ENCODE measurements at places on chromosomes 6 and 20. TPM values are rescaled to one million over a fixed set of nuclear protein-coding genes. Genes with fewer than 3 reads are reported as not detected.
A peak's percentile ranks its signal among the peaks of the same experiment; 100 is the strongest.

RHAG gene
- not detected for total RNA-seq

GLP1R gene
- not detected for total RNA-seq

- no peak for DNase-seq
Observed at GRCh38 chr20:17985388-17986018, 16.7 kb downstream of the MGME1 start.

- DNase-seq, result no peak
Observed at GRCh38 chr6:40956936-40957335, 82.1 kb downstream of the UNC5CL start.

GRCh38 chr20:17936761-17937732 is 31.5 kb downstream of the SNX5 start:
- DNase-seq, result peak; percentile 33

DNA sequence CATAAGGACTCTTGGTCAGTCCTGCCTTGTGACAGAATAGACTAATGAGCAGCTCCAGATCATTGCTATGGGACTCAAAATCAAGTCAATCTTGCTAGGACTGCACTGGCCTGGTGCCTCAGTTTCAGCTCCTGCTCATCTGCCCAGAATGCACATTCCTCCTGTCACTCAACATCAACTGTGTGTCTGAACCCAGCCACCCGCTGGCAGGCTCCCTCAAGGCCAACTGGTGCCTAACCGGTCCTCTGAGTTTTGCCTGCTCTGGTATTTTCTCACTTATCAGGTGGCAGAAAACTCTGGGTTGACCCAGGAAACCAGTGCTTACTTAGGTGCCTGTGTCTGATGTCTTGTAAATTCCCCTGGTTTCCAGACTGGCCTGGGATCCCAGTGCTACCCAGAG is 297.7 kb downstream of the DHX35 start:
- DNase-seq, result no peak

DNA sequence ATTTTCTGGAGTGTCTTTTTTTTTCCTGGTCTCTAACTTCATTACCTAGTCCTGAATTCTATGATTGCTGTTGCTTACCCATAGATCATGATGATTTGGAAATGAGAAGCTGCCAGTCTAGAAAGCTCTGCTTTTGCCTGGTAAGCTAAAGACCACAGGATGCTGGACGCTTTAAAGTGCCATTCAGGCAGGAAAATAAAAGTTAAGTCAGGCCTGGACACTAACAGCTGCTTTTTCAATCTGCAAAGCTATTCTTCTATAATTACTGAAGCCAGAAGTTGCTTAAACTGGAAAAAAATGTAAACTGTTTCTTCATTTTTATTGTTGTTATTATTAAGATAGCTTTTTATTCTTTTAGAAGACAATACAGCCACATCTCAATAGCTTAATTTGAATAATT is 129.8 kb upstream of the SPACA1 start:
- DNase-seq, result no peak

GRCh38 chr6:170473801-170474200 is 79.3 kb downstream of the PSMB1 start:
- no peak for DNase-seq

- no peak for DNase-seq
Observed at GRCh38 chr20:32934580-32934979, 69.7 kb downstream of the SUN5 start.

GRCh38 chr6:169983651-169984050 is 232.2 kb downstream of the ERMARD start:
- no peak for DNase-seq

DNA sequence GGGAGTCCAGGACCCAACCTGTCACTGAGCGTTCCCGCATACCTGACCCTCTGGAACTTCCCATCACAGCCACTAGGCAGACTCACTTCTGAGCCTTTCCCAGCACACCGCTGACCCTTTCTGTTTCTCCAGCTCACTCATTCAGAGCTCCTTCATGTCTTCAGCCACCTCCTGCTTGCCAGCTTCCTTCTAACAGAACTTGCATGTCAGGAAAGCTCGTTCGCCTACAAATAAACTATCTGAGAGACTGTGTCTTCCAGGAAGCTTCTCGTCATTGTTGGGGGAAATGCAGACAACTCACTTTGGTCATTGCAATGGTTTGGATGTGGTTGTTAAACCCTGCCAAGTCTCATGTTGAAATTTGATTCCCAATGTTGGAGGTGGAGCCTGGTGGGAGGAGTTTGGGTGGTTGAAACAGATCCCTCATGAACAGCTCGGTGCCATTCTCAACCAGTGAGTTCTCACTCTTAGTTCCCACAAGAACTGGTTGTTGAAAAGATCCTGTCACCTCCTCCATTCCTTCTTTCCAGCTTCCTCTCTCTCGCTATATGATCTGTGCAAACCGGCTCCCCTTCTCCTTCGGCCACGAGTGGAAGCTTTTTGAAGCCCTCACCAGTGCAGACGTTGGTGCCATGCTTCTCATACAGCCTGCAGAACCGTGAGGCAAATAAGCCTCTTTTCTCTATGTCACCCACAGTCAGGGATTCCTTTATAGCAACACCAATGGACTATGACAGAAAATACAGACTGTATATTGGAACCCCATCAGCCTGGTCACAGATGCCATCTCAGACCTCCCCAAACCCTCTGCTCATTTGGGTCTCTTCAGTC is 1.4 kb upstream of the MUC21 start:
- DNase-seq, result peak; percentile 81

DNA sequence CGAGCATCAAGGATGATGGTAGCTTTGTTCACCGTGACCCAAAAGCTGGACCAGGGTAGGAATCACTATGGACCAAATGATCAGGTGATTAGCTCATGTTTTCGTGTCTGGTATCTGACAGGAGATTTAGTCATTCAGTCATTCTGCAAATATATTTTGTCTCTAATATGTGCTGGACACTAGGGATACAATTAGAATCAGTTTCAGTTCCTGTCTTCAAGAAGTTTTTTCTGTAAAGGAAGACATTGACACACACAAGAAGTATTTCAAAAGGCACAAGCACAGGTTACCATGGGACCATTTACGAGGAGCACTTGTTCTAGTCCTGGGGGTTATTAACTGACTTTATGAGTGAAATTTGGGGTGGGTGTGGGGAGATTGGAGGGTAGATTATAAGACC is 244.9 kb downstream of the HIVEP2 start:
- no peak for DNase-seq

GRCh38 chr6:149228311-149228955 is 89.1 kb upstream of the TAB2 start:
- no peak for DNase-seq

DNA sequence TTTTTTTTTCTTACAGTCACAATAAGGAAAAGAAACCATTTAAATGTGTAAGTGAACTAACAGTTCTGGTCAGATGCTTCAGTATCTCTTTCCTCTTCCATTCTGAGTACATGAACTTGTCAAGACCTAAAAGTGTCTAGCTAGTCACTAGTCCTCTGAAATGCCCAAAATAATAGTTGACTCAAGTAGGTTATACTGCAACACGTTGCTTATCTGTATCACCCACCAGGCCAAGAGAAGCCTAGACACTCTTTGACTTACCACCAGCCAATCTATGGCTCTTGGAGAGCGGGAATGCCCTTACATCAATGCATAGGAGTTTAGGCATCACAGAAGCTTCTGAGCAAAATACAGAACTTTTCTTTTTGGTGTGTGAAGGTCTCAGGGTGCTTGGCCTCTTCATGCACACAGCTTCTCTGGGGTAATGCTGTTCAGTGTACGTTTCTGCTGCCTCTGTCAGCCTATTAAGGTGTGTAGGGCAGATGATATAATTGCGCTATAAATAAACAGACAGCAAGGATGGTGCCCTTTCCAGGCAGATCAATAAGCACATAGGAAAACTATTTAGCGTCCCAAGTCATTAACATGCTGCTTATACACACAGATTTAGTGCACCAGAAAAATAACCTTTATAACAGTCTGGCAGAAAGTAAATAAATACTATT is 7.8 kb upstream of the GFOD1 start:
- DNase-seq, result no peak

DNA sequence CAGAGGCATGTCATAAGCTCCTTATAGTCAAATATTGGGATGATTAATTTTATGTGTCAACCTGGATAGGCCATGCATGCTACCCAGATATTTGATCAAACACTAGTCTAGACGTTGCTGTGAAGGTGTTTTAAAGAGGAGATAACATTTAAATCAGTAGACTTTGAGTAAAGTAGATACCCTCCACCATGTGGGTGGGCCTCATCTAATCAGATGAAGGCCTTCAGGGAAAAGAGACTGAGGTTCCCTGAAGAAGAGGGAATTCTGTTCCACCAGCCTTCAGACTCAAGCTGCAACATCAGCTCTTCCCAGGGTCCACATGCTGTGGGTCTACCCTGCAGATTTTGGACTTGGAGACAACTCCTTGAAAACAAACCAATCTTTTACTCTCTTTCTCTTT is 11.4 kb upstream of the NEDD9 start:
- no peak for DNase-seq

DNA sequence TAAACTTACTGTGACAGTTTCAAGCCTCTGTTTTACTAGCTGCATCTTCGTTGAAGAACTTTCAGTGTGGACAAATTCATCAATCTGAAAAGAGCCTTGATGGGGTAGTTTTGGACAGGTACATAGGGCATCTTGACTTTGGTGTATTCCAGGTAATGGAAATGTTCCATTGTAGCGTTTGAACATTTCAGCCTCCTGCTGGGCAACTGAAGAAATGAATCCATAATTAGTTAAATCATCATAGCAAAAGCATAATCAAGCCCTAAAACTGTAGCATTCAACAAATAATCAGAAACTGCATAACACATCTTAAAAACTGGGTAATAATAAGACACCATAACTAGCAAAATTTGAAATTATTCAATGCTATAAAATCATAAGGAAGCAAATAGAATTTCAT is 86.2 kb downstream of the AHI1 start:
- DNase-seq, result no peak

DNA sequence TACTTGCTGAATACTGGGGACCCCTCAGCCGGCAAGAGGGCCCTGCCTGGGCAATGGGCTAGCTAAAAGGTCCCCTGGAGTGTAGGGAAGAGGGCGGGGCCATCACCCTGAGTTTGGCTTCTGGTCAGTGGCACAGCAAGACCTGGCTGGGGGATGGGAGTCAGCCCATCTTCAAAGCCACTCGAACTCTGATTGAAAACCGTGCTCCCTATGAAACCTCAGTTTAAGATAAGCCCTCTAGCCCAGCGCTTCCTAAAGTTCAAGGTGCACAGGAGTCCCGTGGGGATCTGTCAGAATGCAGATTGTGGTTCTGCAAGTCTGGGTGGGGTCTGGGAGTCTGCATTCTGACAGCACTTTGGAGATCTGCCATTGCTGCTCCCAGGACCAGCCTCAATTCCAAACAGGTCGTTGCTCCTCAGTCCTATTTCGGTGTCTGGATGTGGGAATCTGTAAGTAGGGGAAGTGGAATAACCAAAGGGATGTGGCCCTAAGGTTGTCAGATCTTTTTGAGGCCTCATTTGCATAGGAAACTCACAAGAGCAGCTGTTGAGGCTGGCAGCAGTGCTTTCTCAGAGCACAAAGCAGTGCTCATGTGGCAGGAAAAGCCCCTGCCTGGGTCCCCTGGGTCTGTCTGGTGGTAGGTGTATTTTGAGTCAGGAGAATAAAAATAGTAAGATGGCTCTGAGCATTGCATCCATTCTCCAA is 85.3 kb upstream of the SCP2D1 start:
- DNase-seq, result no peak

DNA sequence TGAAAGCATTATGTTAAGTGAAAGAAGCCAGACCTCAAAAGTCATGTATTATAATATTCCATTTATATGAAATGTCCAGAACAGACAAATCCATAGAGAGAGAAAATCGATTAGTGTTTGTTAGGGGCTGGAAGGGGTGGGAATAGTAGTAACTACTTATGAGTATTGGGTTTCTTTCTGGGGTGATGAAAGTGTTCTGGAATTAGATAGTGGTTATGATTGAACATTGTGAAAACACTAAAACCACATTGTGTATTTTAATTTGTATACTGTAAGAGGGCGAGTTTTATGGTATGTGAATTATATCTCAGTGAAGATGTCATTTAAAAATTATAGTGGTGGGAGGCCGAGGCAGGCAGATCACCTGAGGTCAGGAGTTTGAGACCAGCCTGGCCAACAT is 52.0 kb upstream of the KIF13A start:
- no peak for DNase-seq

GRCh38 chr6:128736780-128737179 is 146.2 kb upstream of the LAMA2 start:
- DNase-seq, result no peak

GRCh38 chr6:166278579-166279392 is 29.4 kb downstream of the PRR18 start:
- DNase-seq, result no peak

DNA sequence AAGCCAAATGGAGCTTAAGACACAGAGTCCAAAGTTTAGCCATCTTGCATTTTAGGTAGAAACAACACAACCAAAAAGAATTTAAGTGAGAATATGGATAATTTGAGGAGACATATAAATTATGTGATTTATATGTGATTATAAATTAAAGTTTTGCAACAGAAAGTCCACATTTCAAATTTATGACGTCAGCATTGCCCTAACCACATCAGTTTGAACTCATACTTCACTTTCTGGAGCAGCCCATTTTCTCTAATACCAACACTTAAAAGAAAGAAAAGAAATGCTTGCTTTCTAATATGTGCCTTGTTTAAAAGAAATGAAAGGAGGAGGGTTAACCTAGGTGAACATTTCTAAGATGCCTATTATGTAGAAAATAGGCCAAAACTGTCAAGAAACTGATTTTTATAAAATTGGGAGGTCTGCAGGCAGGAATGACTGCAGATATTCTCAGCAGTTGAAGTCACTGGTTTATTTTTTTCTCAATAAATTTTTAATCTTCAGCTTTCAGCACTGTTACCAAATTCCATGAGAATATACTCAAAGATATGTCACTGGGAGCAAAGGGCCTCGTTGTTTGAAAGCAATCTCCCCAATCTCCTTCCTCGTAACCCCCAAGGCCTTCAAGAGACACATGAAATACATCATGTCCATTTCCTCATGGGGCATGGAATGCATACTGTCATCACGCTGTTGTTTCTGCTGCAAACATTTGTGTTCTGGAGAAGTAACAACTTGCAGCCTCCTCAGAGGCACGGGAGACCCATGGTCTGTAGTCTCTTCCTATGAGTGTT is 137.8 kb downstream of the SOD2 start:
- no peak for DNase-seq

DNA sequence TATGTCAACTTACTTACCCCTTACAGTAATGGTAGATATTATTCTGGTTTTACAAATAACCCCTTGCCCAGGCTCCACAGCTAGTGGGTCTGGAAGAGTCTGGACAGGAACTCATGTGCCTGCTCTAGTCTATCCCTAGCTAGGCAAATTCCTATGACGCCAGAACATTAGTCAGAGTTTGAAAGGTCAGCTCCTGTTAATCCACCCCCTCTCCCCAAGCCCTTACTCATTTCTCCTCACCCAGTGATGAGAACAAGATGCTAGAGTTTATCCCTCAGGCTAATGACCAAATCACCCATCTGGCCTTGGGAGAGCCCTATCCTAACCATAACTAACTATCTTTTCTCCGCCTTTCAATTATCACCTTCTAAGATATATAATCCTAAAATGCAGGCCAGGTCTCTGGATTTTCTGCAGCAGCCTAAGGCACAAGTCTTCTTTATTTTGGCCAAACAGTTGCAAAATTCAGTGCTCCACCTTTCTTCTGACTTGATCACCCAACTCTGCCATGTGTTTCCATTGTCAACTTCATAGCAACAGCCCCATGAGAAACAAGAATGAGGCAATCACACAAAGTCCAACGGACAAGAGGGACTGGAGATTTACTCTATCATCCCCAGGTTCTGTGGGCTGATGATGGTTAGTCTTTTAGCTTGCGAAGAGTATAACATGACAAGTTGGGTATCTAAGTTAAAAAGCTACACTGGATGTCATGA is 113.3 kb downstream of the TASP1 start:
- peak; percentile 60 for DNase-seq

All from Daoy (cell line).